ENCODE measurements at places on chromosomes 2 and 18.

DNA sequence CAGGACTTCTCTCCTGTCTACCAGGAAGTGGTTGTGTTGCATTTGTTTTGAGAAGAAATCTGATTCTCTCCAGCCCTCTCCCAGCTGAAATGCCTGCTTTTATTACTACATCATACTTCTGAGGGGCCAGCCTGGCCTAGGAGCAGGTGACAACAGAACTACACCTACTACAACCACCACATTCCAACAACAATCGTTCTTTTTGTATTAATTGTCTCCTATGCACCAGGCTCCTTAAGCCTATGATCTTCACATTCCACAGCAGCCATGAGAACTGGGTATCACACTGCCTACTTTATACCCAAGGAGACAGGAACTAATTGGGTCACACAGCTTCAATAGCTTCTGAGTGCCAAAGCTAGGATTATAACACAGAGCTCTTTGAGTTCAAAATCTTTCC, 167.7 kb downstream of the TDRD15 start:
- H3K4me3 ChIP-seq, result no peak overlapping the region
- H3K4me1 ChIP-seq, result peaks cover 5% of the 10 kb centered on the region
- H3K27me3 ChIP-seq, result no peaks in the 10 kb centered on the region
- no peak overlapping the region for H3K27ac ChIP-seq
- H3K36me3 ChIP-seq, result no peaks in the 10 kb centered on the region

DNA sequence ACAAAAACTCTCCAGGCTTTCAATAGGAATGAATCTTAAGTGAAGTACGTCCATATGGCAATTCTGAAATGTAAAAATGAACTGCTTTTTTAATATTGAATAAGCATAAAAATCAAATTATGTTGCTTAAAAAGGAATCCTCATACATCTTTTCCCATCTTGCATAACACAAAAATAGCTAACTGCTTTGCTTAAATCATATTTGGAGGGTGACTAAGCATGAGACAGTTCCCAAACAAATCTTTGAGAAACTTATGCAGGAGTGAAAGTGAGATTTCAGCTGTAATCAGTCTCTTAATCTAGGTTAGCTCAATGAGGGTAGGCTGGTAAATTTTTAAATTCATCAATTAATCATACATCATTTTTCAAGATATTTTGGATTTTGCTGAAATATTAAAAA, 111.5 kb downstream of the MBD5 start:
- DNase-seq, result no peak
- peaks cover 20% of the 10 kb centered on the region for H3K4me1 ChIP-seq
- H3K27ac ChIP-seq, result no peak overlapping the region
- H3K4me3 ChIP-seq, result no peak overlapping the region

GRCh38 chr18:57220480-57220879, 73.6 kb downstream of the BOD1L2 start:
- no peak overlapping the region for H3K4me3 ChIP-seq
- no peak overlapping the region for H3K27ac ChIP-seq
- H3K36me3 ChIP-seq, result no peaks in the 10 kb centered on the region
- no peaks in the 10 kb centered on the region for H3K27me3 ChIP-seq
- no peak for DNase-seq

DNA sequence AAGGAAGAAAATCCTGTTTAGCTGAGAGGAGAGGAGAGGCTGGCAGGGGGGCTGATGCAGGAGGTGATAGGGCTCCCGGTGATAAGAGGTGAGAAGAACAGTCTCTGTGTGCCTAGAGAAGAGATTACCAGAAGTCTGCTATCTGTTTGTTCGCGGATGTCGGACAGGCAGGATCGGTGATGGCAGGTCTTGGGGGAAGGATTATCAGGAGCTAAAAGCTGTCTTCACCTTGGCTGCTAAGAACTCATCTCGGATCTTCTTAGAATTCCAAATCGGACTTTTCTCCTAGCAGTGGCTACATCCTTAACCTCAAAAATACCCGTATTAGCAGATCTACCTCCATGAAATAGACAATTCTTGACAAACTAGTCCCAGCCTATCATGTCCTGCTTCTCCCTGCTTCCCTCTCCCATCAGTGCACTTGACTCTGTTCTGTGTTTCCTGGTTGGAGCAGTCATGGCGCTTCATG, 282.1 kb upstream of the TRIB2 start:
- DNase-seq, result no peak
- H3K4me3 ChIP-seq, result no peak overlapping the region
- H3K4me1 ChIP-seq, result no peaks in the 10 kb centered on the region
- H3K27me3 ChIP-seq, result no peaks in the 10 kb centered on the region
